Aorta (tissue), 5 donors: ENCODE measurements at places on chromosomes 1 and 21.

GRCh38 chr21:35019631-35020032 is 29.5 kb downstream of the RUNX1 start:
- no peaks in the 10 kb centered on the region for H3K4me1 ChIP-seq
- H3K4me3 ChIP-seq, result no peak overlapping the region
- no peaks in the 10 kb centered on the region for H3K27me3 ChIP-seq
- DNase-seq, result no peak

- no peak for DNase-seq
- H3K36me3 ChIP-seq, result no peaks in the 10 kb centered on the region
- no peaks in the 10 kb centered on the region for H3K4me1 ChIP-seq
- no peak overlapping the region for H3K27ac ChIP-seq
Observed at GRCh38 chr1:181525104-181525721, 41.9 kb downstream of the CACNA1E start.

DNA sequence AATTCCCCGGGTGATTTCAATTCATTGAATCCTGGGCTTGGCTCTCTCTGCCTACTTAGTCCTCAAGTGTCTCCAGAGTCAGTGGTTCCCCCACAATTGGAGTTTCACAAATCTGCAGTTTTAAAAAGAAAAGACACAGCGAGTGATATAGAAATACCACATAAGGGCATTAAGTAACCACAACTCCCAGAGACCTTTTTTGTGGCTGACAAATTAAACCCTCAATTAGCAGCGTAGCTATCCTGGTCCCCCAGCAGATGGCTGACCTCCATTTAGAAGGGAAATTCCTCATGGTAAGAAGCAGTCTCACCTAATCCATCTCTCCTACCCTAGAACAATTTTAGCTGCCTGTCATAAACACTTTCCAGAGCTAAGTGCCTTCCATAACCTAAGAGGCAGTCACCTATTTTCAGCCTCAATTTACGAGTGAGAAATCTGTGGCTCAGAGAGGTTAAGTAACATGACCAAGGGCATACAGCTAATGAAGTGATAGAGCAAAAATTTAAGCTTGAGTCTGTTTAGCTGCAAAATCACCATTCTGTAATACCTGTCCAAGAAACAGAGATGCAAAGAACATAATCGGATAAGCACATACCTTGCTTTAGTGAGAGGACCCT is 56.0 kb upstream of the NBPF3 start:
- H3K36me3 ChIP-seq, result no peaks in the 10 kb centered on the region
- no peak overlapping the region for H3K4me3 ChIP-seq
- H3K27me3 ChIP-seq, result no peaks in the 10 kb centered on the region
- H3K4me1 ChIP-seq, result no peaks in the 10 kb centered on the region
- no peak for DNase-seq
- no peak overlapping the region for H3K27ac ChIP-seq

DNA sequence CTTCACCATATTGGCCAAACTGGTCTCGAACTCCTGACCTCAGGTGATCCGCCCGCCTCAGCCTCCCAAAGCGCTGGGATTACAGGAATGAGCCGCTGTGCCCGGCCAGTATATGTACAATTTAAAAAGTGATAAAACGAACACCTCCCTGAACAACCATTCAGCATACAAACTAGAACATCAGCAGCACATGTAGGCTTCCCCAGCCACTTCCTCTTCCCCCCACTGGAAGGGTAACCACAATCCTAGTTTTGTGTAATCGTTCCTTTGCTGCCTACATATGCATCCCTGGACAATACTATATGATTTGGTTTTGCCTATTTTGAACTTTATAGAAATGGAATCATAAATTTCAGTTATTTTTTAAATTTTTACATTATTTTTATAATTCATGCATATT is 60.4 kb downstream of the DESI2 start:
- H3K36me3 ChIP-seq, result no peaks in the 10 kb centered on the region
- H3K4me3 ChIP-seq, result no peak overlapping the region
- DNase-seq, result no peak
- no peaks in the 10 kb centered on the region for H3K27me3 ChIP-seq

DNA sequence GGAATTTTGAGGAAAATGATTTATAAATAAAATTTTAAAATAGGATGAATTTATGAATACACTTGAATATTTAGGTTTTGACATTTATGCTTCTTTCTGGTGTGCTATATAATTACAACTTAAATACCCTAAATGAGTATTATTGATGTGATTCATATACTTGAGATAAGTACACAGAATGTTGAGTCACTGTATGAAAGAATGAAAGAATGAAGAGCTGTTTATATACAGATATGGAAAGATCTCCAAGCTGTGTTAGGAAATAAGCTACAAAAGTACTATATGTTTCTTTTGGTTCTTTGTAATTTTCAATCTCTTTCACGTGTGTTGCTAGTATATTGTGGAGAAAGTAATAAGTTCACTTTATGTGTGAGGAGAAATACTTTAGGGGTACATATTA is 147.2 kb downstream of the RASAL2 start:
- no peak overlapping the region for H3K4me3 ChIP-seq
- no peaks in the 10 kb centered on the region for H3K4me1 ChIP-seq

DNA sequence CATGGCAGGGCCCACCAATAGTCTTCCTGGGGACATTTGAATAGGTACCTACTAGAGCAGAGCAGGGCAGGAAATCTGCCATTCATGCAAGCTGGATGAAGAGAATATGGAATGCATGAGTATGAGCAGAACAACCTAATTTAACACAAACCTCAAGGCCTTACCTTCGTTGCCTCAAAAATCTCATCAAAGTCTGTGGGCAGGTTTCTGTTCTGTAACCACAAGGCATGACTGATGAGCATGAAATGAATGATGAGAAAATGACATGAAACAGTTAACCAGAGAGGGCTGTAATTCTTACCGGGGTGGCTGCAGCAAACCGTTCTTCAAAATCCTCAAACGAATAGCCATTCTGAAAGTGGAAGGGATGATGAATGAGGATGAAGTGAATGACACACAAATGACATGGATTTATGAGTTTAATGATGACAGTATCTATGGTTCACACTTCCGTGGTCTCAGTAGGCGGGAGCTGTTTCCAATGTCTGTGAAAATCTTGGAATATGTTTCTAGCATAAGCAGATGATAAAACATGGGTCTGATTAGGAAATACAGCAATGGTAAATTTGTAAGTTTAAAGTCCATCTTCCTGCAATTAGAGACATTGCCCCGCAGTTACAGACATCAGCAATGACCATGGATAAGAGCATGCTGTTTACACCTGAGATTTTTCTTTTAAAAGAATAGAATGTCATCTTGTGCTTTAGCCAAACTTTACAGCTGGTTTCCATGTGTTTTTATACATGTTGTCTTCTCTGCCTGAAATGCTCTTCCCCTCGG is 67.6 kb upstream of the C8B start:
- H3K4me1 ChIP-seq, result no peaks in the 10 kb centered on the region
- DNase-seq, result no peak
- no peaks in the 10 kb centered on the region for H3K27me3 ChIP-seq
- H3K36me3 ChIP-seq, result no peaks in the 10 kb centered on the region

DNA sequence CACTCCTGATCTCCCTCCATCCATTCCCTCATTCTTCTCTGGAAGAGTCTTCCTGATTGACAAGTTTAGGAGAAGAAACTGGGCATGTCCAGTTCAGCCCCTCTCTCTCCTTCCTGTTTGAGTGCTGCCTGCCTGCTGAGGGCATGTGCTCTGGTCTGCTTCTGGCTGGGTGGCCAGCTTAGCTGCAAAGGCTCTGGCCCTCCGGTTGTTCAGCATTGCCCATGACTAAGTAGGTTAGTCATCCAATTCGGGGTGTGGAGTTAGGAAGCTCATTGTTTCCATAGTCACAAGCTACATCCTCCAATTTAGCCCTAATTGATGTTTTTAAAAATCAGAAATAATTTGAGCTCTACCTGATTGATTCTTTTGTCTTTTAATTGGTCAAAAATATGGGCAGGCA is 25.6 kb upstream of the PLA2G2E start:
- no peak for DNase-seq
- no peaks in the 10 kb centered on the region for H3K36me3 ChIP-seq
- H3K27ac ChIP-seq, result no peak overlapping the region
- H3K4me3 ChIP-seq, result no peak overlapping the region
- no peaks in the 10 kb centered on the region for H3K4me1 ChIP-seq

DNA sequence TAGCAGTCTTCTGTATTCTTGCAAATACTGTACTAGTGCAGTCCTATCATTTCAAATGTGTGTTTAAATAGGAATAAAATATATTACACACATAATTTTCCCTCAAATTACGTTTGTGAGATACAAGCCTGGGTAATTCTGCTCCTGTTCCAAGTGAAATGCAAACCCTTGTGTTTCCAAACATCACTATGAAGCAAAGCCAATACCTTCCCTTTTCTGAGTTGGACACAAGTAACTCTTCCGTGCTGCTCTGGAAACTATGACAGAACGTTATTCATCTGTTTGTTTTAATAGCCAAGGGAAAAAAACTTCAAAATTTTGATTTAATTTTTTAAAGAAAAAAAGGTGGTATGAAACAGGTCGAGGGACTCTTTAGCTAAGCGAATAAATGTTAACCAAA is 73.7 kb upstream of the UBE2U start:
- peaks cover 6% of the 10 kb centered on the region for H3K4me1 ChIP-seq
- H3K27me3 ChIP-seq, result no peaks in the 10 kb centered on the region
- no peak overlapping the region for H3K4me3 ChIP-seq
- no peaks in the 10 kb centered on the region for H3K36me3 ChIP-seq

- no peaks in the 10 kb centered on the region for H3K36me3 ChIP-seq
- peak overlapping the region; percentile 27 for H3K4me3 ChIP-seq
- H3K27me3 ChIP-seq, result no peaks in the 10 kb centered on the region
- peak; percentile 59 for DNase-seq
- H3K4me1 ChIP-seq, result no peaks in the 10 kb centered on the region
- peak overlapping the region; percentile 49 for H3K27ac ChIP-seq
Observed at GRCh38 chr1:155320252-155320651, 442 bp upstream of the RUSC1 start.

- H3K27me3 ChIP-seq, result no peaks in the 10 kb centered on the region
- H3K4me3 ChIP-seq, result no peak overlapping the region
- no peak overlapping the region for H3K27ac ChIP-seq
- DNase-seq, result no peak
Observed at GRCh38 chr1:162157469-162157868, 88.0 kb downstream of the NOS1AP start.

- peak overlapping the region; percentile 53 for H3K27ac ChIP-seq
- H3K36me3 ChIP-seq, result no peaks in the 10 kb centered on the region
- no peak for DNase-seq
Observed at GRCh38 chr1:205783433-205783795, 8.1 kb upstream of the RAB29 start.

DNA sequence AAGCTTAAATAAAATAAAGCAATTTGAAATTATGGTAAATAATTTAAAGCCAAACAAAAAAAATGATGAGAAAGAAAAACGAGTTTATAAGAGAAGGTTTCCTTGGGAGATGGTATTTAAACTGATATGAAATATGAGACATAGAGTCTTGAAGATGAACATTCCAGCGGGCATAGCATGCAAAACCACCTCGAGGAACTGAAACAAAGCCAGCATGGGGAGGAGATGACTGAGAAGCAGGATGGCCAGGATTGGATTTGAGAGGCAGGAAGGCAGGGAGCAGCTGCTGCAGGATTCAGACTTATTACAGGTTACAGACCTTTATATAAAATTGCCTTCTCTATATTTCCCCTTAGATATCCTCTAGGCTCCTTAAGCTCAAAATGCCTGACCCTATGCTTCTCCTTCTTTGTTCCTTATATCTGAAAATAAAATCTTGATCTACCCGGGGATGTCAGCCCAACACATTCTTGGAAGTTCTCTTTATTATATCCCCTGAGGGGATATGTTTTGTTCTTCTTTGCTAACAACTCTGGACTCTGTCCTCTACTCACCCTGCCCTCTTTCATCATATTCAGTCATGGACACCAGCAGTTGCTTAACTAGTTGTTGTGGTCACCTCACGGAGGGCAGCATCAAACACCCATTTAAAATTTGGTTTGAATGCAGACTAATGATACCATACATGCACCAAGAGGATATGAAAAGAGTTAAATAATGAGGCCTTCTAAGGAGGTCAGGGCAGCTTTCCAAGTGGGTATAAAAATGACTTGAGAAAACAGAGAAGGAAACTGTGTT is 719.1 kb upstream of the B3GALT2 start:
- DNase-seq, result no peak
- H3K27me3 ChIP-seq, result no peaks in the 10 kb centered on the region
- no peak overlapping the region for H3K4me3 ChIP-seq
- H3K4me1 ChIP-seq, result no peaks in the 10 kb centered on the region

- DNase-seq, result no peak
- no peak overlapping the region for H3K27ac ChIP-seq
- no peak overlapping the region for H3K4me3 ChIP-seq
- H3K4me1 ChIP-seq, result no peaks in the 10 kb centered on the region
Observed at GRCh38 chr1:166365081-166365480, 198.3 kb upstream of the FAM78B start.

GRCh38 chr1:175494950-175495349 is 248.4 kb downstream of the TNR start:
- H3K27ac ChIP-seq, result no peak overlapping the region
- no peaks in the 10 kb centered on the region for H3K27me3 ChIP-seq
- no peak overlapping the region for H3K4me3 ChIP-seq
- peaks cover 6% of the 10 kb centered on the region for H3K4me1 ChIP-seq
- H3K36me3 ChIP-seq, result no peaks in the 10 kb centered on the region

DNA sequence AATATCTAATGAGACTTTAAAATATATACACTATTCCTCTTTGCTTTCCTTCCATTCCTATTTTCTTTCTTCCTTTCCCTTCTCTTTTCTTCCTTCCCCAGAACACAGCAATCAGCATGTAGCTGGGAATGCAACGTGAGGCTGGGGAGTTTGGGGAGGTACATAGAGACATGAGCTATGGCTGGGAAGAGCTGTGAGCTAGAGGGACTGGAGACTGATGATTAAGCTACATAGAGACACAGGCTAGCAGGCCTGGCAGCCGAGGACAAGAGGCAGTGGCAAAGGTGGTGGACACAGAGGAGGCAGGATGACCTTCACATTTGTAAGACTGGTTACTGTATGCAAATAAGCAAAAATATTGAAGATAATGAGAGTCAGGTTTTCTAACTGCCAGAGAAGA is 7.5 kb downstream of the LPAR3 start:
- H3K4me1 ChIP-seq, result no peaks in the 10 kb centered on the region
- no peaks in the 10 kb centered on the region for H3K36me3 ChIP-seq
- no peak overlapping the region for H3K27ac ChIP-seq
- no peak for DNase-seq
- H3K4me3 ChIP-seq, result no peak overlapping the region

- H3K4me3 ChIP-seq, result no peak overlapping the region
- peak overlapping the region; percentile 58 for H3K27ac ChIP-seq
- no peaks in the 10 kb centered on the region for H3K27me3 ChIP-seq
- H3K36me3 ChIP-seq, result no peaks in the 10 kb centered on the region
- H3K4me1 ChIP-seq, result peaks cover 15% of the 10 kb centered on the region
Observed at GRCh38 chr1:164706606-164706987, 147.6 kb downstream of the PBX1 start.

DNA sequence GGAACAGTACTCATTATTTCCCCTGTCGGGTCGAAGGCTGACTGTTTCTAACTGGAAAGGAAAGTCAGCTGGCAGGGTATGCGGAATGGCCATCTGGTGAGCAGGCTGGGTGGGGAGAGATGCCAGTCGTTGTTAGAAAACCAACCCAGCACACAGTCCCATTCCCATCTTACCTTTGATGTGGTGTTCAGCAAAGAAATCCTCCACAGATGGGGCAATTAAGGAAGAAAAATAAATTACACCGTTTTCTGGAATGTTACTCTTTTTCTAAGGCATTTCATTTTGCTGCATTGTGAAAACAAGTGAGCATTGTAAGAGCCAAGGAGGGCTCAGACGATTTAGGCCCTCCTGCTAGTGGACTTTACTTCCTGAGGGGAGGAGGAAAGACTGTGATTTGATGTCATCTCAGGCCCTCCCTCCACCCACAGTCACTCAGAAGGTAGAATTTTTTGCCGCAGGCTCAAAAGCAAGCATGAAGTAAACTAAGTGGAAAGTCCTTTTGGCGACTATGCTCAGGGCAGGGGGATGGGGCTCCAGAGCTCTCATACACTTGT is at the start of gene SLC16A4:
Gene SLC16A4, minus strand, starts transcription at position 335 of the 554 bp plus-strand sequence. CDS start 1,703 bp downstream, outside the sequence.
- H3K27me3 ChIP-seq, result no peaks in the 10 kb centered on the region
- DNase-seq, result no peak
- no peaks in the 10 kb centered on the region for H3K36me3 ChIP-seq
